GM23248 (cell line): ENCODE measurements at places on chromosomes 11 and 22.

DNA sequence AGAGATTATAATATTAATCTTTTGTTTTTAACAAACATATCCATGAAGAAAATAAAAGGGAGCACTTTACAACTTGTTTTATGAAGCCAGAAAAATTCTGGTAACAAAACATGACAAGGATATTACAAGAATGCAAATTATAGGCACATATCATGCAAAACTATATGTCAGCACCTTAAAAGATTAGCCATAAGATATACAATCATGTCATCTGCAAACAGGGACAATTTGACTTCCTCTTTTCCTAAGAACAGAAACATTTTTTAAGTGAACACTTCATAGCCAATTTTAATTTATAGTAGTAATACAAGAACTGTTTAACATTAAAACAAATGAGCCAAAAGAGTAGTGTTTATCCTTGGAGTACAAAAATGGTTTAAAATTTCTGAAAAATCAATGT lies 916.5 kb upstream of the CNTN5 start:
- no peak for DNase-seq

DNA sequence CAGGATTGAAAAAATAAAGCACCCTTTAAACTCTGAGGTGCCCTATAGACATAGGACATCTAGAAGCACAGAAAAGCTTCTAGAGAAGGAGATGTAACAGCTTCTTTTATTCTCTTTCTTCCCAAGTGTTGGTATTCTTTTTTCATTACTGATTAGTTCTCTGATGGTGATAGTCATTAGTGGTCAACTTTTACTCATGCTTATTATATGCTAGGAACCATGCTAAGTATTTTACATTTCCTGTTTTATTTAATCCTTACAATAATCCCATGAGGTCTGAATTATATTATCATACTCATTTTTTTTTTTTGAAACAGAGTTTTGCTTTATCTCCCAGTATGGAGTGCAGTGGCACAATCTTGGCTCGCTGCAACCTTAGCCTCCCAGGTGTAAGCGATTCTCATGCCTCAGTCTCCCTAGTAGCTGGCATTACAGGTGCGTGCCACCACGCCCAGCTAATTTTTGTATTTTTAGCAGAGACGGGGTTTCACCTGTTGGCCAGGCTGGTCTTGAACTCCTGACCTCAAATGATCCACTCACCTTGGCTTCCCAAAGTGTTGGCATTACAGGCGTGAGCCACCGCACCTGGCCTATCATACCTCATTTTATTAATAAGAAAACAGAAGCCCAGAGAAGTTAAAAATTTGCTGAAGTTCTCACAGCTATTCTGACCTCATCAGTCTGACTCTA lies 3.0 kb downstream of the C11orf52 start:
- DNase-seq = no peak

- no peak for DNase-seq
Measured at GRCh38 chr11:44548032-44548695, 17.3 kb upstream of the CD82 start.

GRCh38 chr22:49790912-49791311 lies 36.8 kb downstream of the BRD1 start:
- DNase-seq = peak; percentile 78

GRCh38 chr22:45248832-45249561 lies 8.3 kb upstream of the KIAA0930 start:
- DNase-seq = no peak

DNA sequence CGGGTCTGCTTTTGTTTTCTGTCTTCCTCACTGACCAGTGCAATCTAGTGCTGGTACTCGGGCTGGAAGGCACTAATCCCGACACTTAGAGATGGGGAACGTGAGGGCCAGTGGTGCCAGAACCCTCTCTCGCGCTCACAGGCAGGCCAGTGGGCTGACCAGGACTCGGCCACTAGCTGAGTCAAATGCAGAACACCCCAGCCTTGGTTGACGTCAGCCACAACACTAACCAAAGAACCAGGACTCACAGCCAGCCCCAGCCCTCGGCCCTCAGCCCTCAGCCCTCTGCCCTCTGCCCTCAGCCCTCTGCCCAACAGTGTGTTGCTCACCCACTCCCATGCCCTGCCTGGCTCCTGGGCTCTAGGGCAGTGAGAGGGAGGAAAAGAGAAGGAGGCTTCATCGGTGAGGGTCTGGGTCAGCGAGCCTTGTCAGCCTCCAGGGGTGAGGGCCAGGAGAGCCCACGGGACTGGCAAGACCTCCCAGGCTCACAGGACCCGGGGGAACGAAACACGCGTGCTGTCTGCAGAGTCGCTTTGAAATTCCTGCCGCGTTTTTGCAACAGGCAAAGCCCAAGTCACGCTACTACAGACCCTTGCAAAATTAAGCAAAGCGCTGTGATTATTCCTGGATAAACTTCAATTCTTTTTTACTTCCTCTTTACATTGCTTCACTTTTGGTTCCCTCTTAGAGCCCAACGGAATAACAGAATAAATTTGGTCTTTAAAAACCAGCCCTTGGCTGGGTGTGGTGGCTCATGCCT lies 27.5 kb downstream of the KIAA0930 start:
- peak; percentile 90 for DNase-seq

GRCh38 chr11:8296872-8297271 lies 33.2 kb upstream of the LMO1 start:
- no peak for DNase-seq

DNA sequence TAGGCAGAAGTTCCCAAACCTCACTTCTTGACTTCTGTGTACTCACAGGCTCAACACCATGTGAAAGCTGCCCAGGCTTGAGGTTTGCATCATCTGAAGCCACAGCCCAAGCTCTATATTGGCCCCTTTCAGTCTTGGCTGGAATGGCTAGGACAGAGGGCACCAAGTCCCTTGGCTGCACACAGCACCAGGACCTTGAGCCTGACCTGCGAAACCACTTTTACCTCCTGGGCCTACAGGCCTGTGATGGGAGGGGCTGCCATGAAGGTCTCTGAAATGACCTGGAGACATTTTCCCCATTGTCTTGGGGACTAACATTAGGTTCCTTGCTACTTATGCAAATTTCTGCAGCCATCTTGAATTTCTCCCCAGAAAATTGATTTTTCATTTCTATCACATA lies 288.3 kb upstream of the ZC3H12C start:
- DNase-seq = no peak

DNA sequence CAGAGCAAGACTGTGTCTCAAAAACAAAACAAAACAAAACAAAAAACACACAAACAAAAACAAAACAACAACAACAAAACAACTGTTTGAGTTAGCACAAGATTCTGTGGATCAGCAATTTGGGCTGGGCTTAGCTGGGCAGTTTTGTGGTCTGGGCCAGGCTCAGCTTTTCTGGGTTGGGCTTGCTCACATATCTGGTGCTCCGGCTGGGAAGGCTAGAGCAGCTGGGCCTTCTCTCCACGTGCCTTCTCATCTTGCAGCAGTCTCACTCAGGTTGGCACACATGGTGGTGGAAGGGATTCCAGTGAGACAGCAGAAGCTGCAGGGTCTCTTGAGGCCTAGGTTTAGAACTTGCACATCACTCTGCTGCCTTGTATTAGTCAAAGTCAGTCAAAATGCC lies 35.7 kb downstream of the EIF3F start:
- no peak for DNase-seq

- DNase-seq = peak; percentile 33
Measured at GRCh38 chr11:62719302-62719978, 7.8 kb downstream of the HNRNPUL2 start.

DNA sequence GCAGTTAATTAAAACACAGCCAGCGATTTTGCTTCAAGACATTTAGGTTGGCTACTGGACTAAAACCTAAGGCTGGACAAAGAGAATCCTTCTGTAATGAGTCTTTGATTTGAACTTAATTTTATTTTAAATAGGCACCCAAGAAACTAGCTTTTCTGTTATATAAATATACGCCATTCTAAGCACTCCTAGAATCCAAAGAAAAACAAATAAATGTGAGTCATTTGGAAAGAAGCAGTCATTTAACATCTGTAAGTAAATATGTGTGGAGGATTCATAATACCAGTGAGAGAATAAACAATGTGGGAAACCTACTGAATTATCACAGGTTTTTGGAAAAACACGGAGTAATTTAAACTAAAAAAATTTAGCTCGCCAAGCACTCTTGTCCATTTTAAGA lies 1.2 kb upstream of the TECTA start:
- peak; percentile 50 for DNase-seq

DNA sequence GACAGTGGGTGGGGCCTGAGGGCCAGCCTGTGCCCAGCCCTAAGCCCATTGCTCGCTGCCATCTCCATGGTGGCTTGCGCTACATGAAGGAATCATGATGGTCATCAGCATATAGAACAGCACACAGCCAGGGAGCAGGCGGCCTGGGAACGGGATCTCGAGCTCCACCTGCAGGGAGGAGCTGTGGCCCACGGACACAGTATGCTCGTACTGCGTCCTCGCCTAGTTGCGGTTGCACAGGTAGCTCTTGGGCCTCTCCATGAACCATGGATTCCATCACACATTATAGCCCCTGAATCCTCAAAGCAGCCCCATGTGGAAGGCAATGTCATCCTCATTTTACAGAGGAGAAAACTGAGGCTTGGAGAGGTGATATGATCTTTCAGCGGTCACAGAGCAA lies 15.1 kb downstream of the SEC14L4 start:
- no peak for DNase-seq

GRCh38 chr11:26688701-26689100 lies 33.2 kb downstream of the SLC5A12 start:
- DNase-seq = peak; percentile 46

GRCh38 chr11:69485337-69486041 lies 4.0 kb downstream of the LINC01488 start:
- DNase-seq = no peak

DNA sequence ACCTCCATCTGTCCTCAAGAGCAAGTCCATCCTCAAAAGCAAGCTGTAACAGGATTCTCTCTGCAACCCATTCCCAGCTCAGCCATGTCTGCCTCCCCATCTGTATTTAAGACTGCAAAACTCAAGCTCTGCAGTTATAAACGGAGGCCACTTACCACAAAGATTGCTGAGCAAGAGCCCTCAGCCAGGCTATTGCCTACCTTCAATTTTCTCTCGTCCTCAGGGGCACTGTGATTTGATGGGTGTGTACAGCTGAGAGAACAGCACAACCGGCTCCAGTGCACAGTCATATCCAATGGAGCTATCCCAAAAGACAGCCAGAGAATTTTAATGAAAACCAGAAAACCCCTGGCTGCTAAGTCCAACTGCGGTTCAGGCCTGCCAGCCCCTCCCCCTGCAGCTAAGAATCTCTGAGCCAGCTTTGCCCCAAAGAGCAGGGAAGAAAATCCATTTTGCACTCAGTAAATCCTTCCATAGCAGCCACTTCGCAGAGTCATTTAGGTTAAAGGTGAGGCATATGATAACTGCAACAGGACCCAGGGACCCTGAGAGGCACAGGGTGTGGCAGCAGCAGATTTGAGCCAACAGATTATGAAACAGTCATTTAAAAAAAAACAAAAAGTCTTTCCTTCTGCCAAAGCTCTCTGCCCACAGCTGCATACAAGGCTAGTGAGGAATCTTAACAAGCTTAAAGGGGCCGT lies 37.6 kb downstream of the RAB30 start:
- peak; percentile 93 for DNase-seq

DNA sequence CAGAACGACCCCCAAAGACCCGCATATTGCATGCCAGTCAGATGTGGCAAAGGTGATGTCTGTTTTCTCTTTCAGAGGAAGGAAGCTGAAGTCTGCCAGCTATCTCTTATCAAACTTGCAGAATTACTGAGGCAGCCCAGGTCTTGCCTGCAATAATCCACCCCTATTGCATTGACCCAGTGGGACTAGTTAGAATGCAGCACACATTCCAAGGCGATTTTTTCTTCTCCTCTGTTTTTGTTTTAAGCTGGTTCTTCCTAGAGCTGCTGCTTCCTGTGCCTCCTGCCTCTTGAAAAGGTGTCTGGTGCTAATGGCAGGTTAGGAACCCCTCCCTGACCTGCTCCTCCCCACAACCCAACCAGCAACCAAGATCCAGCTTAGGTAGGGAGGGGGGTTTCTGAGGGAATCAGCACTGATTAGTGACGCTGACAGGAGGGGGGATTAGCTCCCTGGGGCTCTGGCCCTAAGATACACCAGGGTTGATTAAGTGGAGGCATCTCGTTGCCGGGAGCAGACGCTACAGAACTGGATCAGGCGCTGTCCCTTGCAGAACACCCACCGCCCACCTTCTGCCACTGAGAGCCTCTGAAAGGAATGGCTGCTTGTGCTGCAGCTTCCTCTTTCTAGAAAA lies 2.8 kb downstream of the NTM start:
- no peak for DNase-seq

DNA sequence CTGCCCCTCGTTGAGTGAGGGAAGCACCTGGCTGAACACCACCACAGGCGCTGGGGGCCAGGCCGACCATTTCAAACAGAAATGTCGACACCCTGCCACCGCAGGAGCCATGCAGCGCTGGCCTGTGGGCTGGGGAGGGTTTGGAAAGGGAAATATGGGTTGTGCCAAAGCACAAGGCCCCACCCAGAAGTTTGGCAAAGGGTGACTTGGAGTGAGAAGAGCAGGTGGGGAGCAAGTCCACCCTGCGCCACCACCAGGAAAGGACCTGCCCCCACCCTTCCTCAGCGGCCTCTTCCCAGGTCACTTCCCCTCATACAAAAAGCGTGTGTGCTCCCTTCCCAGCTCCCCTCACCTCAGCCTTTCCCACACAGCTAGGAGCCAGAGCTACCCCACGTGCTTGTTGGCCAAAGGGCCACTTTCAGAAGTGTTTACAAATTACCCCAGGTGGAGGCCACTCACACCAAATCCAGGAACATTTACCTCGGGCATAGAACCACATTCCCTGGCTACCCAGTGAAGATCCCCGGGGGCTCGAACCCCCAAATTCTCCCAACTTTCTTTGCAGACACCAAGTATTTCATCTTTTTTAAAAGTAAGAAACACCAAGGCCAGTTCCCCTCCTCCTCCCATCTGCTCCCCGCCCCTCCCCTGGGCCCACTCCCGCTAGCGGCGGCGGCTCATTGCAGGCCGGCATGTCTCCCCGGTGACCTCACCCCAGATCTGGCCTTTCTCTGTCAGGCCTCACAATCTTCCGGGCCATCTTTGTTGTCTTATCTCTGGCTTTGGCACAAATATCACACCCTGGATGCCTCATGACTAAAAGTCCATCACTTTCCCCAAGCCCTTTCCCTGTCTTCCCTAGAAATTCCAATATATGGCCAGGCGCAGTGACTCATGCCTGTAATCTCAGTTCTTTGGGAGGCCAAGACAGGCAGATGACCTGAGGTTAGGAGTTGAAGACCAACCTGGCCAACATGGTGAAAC lies 20.5 kb upstream of the SCGB1A1 start:
- peak; percentile 56 for DNase-seq

- DNase-seq = peak; percentile 77
Measured at GRCh38 chr22:19959043-19959586, 17.5 kb upstream of the TXNRD2 start.

GRCh38 chr11:104529906-104530305 lies 366.0 kb upstream of the PDGFD start:
- no peak for DNase-seq

DNA sequence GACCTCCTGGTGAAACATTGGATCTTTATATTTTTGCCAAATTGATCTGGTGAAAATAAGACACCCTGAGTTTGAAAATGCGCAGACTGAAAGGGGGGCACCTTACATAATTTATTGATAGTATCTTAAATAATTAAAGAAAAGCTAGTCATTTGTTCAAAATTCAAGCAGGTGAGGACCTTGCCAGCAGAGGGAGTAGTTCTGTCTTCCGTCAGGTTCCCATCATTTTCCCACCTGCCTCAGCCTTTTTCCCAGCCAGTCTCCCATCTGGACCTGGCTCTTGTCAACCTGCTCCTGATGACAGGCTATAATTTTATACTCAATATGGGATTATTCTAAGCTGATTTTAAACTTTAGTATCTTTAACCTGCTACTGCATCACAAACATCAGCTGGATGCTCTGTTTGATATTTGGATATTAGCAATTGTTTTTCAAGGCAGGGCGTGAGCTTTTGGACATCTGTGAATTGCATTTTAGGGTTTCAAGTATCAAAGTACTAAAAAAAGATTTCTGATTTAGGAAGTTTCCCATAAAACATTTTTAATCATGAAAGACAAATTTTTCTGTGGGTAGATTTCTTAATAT lies 132.0 kb downstream of the ELP4 start:
- DNase-seq = peak; percentile 54
